Astrocyte of the cerebellum (primary cell): ENCODE measurements at places on chromosomes 6 and 20.

DNA sequence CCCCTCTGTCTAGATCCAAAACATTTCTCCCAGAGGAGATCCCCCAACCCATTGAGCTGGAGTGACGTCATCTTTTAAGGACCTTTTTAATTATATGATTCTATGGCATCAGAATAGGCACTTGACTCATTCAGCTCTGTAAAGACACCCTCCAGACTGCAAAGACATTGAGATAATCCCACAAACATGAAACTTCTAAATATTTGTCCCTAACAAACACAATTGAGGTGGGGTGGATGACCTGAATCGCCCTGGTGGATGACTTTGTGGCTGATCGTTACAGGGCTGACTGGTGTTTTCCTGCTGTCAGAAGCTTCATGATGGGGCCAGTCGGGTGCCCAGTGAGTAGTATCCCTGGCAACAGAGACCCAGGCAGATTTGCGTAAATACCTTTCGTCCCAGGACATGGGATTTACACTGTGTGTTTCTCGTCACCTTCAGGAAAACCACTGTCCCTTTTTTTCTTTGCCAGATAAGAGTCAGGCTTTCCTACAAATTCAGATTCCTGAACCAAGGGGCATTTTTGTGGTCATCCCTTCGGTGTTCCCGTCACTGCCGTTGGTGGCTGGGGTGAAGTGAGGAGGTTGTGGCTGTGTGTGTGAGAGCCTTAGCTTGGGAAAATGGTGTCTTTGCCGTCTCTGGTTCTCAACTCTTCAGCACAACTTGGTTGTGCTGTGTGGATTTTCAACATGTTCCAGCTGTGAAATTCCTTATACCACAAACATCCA is 5.3 kb upstream of the PCK1 start:
- DNase-seq = no peak

DNA sequence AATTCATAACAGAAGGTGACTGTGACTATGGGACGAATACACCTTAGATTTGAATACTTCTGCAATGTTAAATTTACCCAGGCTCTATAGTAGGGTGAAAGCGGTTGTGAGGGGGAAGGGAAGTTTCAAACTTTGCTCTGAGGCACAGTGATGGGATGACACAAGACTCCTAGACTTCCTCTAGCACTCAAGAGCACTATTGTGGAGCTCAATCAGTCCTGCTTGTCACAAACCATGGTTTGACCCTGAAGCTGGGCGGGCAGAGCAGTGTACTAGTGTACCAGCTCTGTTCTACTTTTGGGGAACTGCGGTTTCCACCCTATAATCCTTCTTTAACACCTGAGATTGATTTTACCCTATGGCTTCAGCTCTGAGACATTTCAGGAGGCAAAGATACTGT is 17.1 kb downstream of the TRIM27 start:
- no peak for DNase-seq

- no peak for DNase-seq
These were observed 585.2 kb downstream of the HAO1 start for GRCh38 chr20:7355051-7355450.

DNA sequence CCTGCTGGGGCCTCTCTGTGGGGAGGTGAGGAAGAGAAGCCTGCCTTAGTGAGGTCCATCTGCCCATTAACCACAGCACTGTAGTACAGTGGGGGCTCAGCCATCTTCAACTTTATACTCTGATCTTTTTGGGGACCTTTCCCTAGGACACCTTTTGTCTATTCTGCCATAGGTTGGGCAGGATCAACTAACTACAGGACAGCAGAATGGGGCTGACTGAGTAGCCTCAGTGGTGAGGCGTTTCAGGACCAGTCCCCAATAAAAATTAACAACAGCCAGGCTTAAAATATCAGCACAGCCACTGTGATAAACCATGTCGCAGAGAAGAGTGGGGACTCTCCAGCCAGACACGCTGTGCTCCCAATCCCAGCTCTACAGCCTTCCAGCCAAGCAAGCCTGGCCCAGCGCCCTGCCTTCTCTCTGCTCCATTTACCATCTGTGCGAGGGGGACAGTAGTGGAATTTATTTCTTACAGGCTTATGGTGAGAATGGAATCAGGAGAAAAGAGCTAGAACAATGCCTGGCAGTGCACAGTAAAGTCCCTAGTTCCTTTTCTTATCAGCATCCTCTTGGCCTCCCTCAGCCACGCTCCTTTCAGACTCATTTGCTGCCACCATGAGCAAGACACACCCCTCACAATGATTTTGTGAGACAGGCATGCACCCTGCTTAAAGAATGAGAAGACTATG is 75.5 kb downstream of the SLC22A23 start:
- DNase-seq = no peak

DNA sequence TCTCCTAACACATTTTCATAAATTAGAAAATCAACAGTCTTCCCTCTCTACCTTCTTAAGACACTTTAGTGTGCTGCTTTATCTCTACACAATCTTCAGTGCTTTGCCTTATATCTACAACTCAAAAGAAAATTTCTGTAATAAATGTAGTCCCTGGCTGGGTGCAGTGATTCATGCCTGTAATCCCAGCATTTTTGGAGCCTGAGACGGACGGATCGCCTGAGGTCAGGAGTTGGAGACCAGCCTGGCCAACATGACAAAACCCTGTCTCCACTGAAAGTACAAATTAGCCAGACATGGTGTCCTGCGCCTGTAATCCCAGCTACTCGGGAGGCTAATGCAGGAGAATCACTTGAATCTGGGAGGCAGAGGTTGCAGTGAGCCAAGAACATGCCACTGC is 9.7 kb upstream of the EDN1 start:
- no peak for DNase-seq

- no peak for DNase-seq
These were observed 26.3 kb upstream of the EPM2A start for GRCh38 chr6:145761584-145761983.
